Uterine smooth muscle cell (primary cell): ENCODE measurements at places on chromosomes 2 and 18. TPM values are rescaled to one million over a fixed set of nuclear protein-coding genes. Genes with fewer than 3 reads are reported as not detected.

Gene FBXO11
- total RNA-seq = 52.9 and 57.6 TPM in 2 replicates

Gene CMPK2
- 2.9 and 15.4 TPM in 2 replicates for total RNA-seq

Gene HOXD9
- 0.66 and 0.75 TPM in 2 replicates for total RNA-seq

Gene GALNT3
- total RNA-seq = 0.87 and 0.89 TPM in 2 replicates

Gene OR6B2
- not detected in 2 replicates for total RNA-seq

Gene CAPN14
- total RNA-seq = 0.11 and 0.12 TPM in 2 replicates

Gene UGT1A4
- not detected in 2 replicates for total RNA-seq

Gene MC5R
- not detected in 2 replicates for total RNA-seq

Gene ALK
- under 0.01 TPM in 1 of 2 replicates, not detected in the other for total RNA-seq

Gene KIF1A
- total RNA-seq = not detected in 2 replicates

Gene ZAP70
- 0.12 TPM in 1 of 2 replicates, not detected in the other for total RNA-seq

Gene DSG4
- not detected in 2 replicates for total RNA-seq

Gene ABCG5
- not detected in 2 replicates for total RNA-seq

Gene AQP12B
- not detected in 2 replicates for total RNA-seq

Gene ITSN2
- total RNA-seq = 38.7 and 42.6 TPM in 2 replicates

Gene KCTD1
- total RNA-seq = 7.4 and 11.2 TPM in 2 replicates
